Mononuclear cell (primary cell): ENCODE measurements at places on chromosomes 11 and 22. TPM values are rescaled to one million over a fixed set of nuclear protein-coding genes. Genes with fewer than 3 reads are reported as not detected.

Gene CCDC116
- total RNA-seq, result not detected

Gene POTEH
- not detected for total RNA-seq

Gene SCT
- not detected for total RNA-seq

Gene ACRV1
- total RNA-seq, result not detected

Gene MRGPRX4
- total RNA-seq, result not detected

Gene OR8G1
- total RNA-seq, result under 0.01 TPM

Gene TPBGL
- total RNA-seq, result 0.10 TPM

Gene KLHL22
- 23.6 TPM for total RNA-seq

Gene HSPB2
- total RNA-seq, result not detected

Gene KRTAP5-7
- 0.10 TPM for total RNA-seq

Gene MAPK11
- total RNA-seq, result 1.3 TPM

Gene OR4D5
- total RNA-seq, result not detected

Gene PLAAT2
- not detected for total RNA-seq

Gene FOSL1
- 4.0 TPM for total RNA-seq

Gene VPREB1
- total RNA-seq, result not detected
